ENCODE measurements at places on chromosomes 11 and 22.

DNA sequence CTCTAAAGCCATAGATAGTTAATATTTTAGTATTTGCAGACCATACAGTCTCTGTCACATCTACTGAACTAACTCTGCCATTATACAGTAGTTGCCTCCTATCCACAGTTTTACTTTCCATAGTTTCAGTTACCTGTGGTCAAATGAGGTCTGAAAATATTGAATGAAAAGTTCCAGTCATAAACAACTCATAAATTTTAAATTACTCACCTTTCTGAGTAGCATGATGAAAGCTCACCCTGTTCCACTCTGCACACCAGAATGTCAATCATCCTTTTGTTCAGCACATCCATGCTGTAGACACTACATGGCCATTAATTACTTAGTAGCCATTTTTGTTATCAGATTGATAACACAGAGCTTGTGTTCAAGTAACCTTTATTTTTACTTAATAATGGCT, 51.7 kb upstream of the ME3 start:
- DNase-seq, result peak; percentile 39

DNA sequence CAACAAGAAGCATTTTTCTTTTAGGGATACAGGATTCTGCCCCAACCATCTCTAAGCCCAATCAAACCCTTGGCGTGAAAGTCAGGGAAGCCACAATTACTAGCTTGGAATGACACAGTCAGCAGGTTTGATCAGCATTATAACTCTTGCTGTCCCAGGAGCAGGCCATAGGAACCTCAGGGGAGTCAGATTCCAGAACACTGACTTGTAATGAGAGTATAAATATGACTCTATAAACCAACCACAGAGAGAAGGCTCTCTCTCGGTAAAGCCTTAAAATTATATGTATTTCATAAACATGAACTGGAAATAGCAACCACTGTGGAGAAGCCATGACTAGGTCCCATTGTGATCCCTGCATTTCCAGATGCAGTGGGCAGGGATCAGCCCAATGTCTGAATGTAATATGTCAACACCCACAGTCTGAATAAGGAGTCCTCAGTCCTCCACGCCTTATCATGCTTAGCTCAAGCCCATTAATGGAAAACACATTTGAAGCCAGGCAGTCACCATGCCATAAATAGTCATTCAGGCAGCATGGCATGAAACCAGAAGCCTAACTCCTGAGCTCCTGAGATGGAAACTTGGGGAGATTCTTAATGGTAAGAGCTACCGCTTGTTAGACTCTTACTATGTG, 99.1 kb upstream of the MTNR1B start:
- no peak for DNase-seq

DNA sequence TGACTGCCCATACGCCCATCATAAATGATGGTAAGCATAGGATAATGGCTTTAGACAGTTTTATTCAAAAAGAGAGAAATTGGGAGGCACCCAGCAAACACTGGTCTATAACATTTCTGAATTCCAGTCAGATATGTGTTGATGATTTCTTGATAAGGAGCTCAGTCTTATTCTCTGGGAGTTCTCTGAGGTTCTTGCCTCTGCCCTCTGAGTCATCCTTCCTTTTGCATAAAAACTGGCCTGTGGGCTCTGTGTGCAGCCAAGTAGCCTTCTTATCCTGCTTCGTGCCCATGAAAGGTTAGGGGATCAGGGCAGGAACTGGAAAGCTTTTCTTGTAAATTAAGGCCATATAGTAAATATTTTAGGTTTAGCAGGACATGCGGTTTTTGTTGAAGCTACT, 48.9 kb downstream of the FAR1 start:
- DNase-seq, result no peak

GRCh38 chr22:48098243-48098920, 1335.9 kb downstream of the TBC1D22A start:
- no peak for DNase-seq

DNA sequence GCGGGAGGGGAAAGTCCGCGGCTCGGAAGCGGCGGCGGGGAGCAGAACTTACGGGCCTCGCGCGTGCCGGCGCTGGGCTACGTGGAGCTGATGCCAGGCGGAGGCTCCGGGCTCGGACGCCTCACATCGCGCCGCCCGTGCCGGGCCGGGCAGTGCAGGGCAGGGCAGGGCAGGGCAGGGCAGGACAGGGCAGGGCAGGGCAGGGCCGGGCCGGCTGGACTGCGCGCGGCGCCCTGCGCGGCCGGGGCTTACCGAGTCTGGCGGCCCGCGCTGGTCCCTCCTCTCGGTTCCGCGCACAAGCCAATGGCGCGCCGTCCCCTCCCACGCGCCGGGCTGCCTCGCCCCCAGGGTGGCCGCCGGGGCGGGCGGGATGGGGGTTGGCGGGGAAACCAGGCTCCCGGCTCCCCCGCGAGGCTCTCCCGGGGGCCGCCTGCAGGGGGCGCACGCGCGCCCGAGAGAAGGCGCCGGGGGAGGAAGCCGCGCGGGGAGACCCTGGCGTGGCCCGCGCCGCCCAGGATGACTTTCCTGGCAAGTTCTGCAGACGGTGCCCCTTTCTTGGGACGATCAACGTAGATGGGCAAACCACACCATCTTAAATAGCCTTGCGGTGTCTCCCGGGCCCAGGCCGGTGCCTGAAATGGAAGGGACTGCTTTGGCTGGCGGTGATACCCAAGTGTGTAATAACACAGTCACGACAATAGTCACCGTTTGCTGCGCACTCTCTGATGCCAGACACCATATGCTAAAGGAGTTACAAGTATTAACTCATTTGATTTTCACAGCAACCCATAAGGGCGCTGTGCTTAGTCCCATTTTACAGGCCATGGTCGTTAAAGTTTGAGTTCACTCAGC, at the start of gene TP53I11:
Gene TP53I11 (minus strand): TSS at position 259 of the 852 bp plus-strand sequence. CDS start 12,548 bp downstream, outside the sequence.
- peak; percentile 41 for DNase-seq

All from RWPE1 (cell line).